Right lung (tissue), 10 donors: ENCODE measurements at places on chromosomes 12 and 14. TPM values are rescaled to one million over a fixed set of nuclear protein-coding genes. Genes with fewer than 3 reads are reported as not detected.
A peak's percentile ranks its signal among the peaks of the same experiment; 100 is the strongest.

SPSB2 gene
- polyA plus RNA-seq = 5.6 TPM

DNA sequence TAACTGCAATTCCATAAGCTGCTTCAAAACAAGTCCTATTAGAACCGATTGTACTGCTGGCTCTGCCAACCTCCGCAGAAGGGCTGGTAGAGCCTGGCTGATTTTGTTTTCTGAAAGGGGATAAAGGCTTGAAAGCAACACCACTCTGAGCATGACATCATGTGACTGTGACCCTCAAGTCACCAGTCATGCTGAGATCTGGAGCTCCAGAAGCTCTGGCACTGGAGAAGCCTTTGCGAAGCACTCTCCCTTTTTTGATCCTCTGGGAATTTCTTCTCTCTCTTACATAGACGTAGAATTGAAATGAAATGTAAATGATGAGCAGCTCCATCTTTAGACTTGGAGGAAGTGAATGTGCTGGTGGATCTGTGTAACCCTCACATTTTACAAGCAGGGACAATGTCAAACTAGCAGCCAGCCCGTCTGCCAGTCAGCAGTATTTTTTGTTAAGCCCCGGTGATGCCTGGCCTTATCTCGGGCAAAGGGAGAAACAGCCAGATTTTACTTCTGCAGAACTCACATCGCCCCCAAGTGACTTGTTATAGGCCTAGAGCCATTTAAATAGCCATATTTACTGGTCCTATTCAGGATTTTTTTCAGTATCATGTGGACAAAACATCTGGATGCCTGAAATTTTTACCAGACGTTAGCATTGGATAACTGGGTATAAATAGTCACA lies 112.1 kb upstream of the NPAS3 start:
- DNase-seq = no peak

ACVRL1 gene
- 75.3 TPM for polyA plus RNA-seq

ST8SIA1 gene
- 11.9 TPM for polyA plus RNA-seq

CCDC177 gene
- not detected for polyA plus RNA-seq

GRCh38 chr12:125873016-125873415 lies 807.8 kb downstream of the AACS start:
- no peak for DNase-seq

DNA sequence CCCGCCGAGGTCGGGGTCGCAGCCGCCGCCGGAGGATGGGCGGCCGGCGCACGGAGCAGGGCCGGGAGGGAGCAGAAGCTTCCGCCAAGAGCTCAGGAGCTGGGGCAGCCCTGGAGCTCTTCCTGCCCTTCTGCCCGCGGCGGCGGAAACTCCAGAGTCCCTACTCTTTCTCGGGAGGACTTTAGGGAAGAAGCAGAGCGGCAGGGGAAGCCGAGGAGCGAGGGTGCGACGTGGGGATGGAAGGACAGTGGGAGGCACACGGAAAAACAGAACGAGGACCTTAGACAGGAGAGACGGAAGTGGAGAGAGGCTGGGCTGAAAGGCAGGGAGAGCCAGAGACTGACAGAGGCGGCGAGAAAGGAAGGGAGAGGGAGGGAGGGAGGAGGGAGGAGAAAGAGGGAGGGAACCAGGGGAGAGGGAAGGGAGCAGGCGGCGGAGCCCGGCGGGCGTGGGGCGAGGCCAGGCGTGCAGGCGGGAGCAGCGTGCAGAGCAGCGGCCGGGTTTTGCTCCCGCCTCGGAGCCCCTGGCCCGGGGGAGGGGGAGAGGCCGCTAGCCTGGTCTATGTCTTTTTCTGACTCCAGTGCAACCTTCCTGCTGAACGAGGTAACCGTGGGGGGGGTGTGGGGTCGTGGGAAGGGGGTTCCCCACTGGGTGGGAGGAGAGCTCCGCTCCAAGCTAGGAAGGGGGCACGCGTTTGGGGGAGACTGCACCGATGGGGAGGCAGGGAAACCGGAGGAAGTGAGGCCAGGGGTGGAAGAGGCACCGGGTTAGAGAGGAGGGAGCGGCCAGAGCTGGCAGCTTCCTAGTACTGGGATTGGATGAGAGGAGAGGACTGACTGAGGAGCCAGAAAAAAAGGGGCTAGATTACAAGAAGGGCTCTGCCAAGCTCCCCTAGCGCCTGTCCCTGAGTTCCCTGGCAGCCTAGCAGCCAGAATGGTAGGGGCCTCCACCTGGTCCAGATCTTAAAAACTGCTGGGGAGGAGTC lies 2.9 kb upstream of the CACNB3 start:
- DNase-seq = peak; percentile 80

- DNase-seq = no peak
Observed at GRCh38 chr12:32252199-32253073, 145.8 kb downstream of the BICD1 start.

PPP1R36 gene
- polyA plus RNA-seq = 0.66 TPM

- no peak for DNase-seq
Observed at GRCh38 chr12:85188619-85189018, 91.4 kb upstream of the ALX1 start.

GRCh38 chr14:77124345-77125280 lies 17.0 kb downstream of the ZDHHC22 start:
- peak; percentile 23 for DNase-seq

DNA sequence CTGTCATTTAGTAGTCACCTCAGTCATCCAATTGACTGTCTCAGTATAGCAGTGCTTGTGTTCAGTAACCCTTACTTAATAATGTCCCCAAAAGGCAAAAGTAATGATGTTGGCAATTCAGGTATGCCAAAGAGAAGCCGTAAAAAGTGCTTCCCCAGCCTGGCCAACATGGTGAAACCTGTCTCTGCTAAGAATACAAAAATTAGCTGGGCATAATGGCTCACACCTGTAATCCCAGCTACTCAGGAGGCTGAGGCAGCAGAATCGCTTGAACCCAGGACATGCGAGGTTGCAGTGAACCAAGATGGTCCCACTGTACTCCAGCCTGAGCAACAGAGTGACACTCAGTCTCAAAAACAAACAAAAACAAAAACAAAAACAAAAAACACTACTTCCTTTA lies 33.6 kb downstream of the SENP1 start:
- DNase-seq = no peak
